ENCODE measurements at places on chromosomes 11 and 22.
A peak's percentile ranks its signal among the peaks of the same experiment; 100 is the strongest.

- DNase-seq = no peak
These were observed 11.5 kb upstream of the CASP4 start for GRCh38 chr11:104979839-104980238.

GRCh38 chr11:95081412-95081811 is 8.2 kb upstream of the ENDOD1 start:
- no peak for DNase-seq

DNA sequence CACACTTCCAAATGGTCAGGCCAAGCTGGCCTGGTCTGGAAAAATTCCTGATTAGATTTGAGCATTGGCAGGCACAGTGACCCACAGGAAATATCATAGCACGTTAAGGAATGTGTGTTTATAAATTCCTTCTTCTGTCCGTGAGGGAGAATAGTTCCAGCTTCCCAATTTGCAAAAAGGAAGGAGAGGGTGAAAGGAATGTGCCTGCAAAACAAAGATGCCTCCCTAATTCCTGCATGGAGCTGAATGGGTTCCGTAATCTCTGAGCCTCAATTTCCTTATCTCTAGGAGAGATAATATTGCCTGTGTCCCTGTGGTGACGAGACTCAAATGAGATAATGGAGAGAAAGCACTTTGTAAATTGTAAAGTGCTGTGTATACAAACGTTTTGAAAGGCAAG is 105.1 kb downstream of the FEZ1 start:
- DNase-seq = no peak

- no peak for DNase-seq
These were observed 8.7 kb downstream of the SLC22A12 start for GRCh38 chr11:64599698-64600211.

GRCh38 chr22:30013201-30013600 is 67.1 kb upstream of the HORMAD2 start:
- DNase-seq = no peak

DNA sequence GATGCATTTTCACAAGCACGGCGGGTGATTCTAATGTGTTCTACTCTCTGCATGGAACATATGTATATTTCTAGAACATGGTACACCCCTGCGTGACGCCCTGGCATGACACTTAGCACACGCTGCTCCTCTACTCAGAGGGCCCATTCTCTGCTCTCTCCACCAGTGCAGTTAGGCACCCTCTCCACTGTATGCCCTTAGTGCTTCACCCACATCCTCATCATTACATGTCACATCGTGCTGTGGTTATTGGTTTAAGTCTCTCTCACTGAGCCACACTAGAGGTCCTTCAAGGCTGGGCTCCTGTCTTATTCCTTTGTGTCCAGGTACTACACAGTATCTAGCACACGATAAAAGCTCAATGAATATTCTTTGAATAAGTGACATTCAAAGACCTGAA is 16.7 kb downstream of the TMPRSS13 start:
- DNase-seq = no peak

DNA sequence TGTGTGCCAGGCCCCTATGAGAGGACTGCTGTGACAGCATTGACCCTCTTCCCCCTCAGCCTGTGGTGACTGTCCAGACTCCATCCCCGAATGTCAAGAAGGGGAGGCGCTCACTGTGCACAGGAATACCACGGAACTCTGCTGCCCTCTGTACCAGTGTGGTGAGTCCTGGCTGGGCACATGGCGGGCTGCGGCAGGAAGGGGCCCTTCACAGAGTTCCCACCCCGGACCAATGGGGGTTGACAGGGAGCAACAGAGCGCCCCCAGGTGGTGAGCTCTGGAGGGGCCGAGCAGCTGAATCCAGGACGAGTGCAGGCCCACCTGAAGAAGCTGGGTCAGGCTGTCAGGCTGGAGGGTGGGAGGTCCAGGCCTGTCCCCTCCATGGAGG is 83.8 kb upstream of the MYOD1 start:
- DNase-seq = no peak

GRCh38 chr11:68345776-68346461 is 33.5 kb downstream of the LRP5 start:
- DNase-seq = no peak

- no peak for DNase-seq
These were observed 147.0 kb downstream of the APIP start for GRCh38 chr11:34769224-34769623.

- DNase-seq = no peak
These were observed 162.8 kb upstream of the TMEM45B start for GRCh38 chr11:129652835-129653234.

DNA sequence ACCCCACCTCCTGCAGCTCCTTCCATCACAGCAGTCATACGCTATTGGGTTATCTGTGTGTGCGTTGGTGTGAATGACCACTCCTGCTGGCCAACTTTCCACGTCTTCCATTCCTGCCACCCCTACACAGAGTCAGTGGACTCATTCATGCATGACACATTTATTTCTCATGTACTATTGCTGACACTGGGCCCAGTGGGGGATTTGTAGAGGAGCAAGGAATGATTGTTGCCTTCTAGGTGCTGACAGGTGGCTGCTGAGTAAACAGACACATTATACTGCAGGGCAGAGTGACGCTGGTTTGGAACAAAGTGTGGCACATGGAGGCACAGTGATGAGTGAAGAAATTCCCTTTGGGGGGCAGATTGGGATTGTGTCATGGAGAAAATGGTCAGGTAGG is 113.9 kb downstream of the CCDC81 start:
- DNase-seq = no peak

- DNase-seq = no peak
These were observed 13.0 kb upstream of the FCHSD2 start for GRCh38 chr11:73155102-73155501.

DNA sequence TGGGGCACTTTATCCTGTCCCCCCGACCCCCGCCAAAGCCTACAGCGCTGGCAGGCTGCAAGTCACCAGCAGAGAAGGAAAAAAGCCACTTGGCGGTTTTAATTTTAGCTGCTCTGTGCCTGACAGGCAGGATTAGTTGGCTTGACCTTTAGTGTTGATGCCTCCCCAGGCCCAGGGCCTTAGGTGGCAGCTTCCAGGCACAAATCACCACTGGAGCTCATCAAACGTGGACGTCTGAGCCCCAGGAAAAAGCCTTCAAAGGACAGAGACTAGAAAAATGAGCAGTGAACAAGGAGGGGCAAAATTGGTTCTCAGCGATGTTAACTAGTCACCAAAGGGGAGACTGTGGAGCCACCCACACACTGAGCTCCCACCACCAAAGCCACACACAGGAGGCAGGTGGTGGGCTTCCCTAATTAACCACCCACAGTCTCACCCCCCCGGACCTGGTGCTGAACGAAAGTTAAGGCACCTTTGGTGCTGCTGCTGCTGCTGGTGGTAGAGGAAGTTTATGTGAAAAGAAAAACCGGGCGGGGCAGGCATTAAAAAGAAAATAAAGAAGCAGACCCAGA is 4.4 kb upstream of the PYGM start:
- DNase-seq = no peak

DNA sequence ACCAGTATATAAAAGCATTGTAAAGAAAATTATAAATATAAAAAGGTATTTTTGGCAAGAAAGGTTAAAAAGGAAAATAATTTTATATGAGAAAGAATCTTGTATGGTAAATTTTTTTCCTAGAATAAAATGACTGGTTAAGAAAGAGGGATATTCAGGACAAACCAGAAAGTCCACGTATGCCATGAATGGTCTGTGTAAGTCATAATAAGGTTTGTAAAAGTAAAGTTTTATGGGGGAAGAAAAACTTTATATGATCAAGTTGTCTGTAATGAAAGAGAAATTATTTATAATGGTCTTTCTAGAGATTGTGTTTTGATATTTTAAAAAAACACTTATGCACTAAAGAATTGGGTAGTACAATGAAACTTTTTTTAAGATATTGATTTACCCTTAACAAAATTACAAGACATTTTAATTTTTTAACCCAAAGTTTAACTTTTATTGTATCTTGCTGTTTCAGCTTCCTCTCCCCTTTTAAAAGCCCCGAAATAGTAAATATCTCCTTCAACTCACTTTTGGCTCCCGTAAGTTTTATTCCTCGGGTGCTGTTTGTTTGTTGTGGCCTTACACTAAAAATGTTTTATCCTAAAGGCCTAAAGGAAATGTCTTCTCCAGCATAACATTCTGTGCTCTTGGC is 47.7 kb downstream of the AMOTL1 start:
- DNase-seq = no peak

DNA sequence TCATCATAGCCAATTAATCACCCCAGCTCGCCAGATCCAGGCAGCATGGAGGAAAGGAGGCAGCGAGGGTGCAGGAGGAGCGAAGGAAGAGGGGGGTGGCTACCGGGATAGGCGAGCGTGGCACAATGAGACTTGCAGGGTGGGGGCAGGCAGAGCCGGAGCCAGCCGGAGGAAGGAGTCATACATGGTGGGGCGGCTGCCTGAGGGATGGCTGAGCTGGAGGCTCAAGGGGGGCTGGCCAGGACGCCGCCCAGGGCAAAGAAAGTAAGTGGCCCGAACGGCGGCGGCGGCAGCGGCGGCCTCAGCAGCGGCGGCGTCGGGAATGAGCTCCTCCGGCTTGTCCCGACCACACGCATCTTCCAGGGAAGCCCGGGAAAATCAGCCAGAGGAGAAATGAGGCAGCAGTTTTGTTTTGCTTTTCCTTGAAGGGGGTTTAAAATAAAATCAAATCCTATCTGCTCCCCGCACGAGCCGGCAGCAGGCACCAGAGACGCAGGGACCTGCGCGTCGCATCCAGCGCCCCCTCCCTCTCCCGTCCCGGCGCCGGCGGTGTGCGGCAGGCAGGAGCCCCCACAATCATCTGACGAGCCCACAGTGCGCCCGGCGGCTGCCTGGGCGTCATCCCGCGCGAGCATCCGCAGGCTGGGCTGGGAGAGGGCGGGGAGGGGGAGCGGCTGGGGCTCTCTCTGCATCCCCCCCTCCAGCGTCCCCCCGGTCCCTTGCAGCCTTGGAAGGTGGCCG is 263.6 kb downstream of the CTTN start:
- DNase-seq = no peak

DNA sequence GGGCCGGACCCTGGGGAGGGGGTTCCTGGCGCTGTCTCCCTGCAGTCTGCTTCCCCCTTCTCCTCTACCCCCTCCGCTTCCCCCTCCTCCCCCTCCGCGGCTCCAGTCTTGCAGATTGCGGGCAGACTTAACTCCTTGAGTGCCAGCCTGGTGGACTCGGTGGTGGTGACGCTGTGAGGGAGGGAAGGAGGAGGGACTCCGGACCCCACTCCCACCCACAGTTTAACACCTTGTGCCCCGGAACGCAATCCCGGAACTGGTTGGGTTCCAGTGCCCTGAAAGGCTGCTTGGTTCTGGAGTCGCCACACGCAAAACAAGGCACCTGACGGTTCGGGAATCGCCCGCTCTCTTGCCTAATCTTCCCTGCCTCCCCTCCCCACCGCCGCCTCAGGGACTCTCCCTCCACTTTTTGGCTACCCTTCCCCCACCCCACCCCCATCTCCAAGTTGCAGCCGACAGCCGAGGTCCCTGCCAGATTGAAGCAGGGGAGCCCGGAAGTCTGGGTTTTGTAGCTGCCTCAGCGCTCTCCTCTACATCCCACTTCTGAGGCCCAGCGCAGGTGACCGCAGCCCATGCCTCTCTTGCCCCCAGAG is 3.9 kb upstream of the BCL9L start:
- DNase-seq = peak; percentile 60

GRCh38 chr22:28142361-28142961 is 223.4 kb upstream of the PITPNB start:
- no peak for DNase-seq

GRCh38 chr11:22163394-22163797 is 29.5 kb upstream of the ANO5 start:
- no peak for DNase-seq

DNA sequence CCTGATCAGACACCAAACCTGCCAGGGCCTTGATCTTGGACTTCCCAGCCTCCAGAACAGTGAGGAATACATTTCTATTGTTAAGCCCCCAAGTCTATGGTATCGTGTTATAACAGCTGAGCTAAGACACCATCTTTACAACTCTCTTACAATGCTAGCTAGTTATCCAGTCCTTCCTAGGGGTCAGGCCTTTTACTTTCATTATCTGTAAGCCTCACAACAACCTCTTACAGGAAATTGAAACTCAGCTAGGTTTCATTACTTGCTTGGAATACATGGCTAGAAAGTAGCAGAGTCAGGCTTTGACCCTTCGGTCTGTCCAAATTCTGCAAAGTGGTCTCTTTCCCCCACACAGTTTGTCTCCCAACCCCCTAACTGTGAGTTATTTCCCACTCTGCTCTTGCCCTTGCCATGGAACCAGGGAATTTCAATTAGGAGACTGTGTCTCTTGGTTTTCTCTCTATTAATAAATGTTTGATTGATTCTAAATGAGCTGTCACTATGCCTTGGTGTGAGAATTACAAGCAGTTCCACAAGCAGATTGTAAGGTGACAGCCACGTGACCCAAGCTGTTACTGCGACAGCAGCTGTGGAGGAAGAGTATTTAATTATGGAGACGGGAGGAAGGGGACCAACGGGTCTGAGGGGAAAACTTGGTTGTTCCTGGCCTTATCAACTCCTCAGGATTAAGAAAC is 38.4 kb upstream of the CLMP start:
- no peak for DNase-seq

DNA sequence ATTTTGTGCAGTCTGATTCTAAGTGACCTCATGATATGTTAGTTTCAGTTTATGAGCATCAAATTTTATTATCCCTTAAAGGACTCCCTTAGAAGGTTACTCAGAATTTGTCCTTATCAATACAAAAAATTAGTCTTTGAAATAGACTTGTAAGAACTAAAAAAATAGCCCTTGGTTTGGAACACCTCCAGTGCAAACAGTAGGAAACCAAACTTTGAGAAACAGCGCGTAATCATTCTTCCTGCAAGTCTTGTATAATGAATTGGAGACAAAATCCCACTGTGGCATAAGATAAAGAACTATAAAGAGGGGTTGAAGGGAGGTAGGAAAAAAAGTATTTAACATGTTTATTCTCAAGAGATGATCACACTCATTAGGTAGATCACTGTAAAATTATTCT is 10.8 kb upstream of the MSANTD4 start:
- no peak for DNase-seq

DNA sequence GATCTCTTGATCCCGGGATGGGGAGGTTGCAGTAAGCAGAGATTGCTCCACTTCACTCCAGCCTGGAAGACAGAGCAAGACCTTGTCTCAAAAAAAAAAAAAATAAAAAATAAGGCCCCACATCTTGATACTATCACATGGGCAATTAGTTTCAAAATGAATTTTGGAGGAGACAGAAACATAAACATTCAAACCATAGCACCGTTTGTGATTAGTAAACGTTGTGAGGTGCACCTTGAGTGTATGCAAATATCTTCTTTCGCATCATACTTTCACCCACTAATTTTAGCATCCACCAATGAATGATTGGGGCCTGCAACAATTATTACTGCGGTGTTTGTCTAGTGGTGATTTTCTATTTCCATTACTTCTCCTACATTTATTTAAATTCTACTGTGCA is 11.0 kb upstream of the SPDYC start:
- no peak for DNase-seq

DNA sequence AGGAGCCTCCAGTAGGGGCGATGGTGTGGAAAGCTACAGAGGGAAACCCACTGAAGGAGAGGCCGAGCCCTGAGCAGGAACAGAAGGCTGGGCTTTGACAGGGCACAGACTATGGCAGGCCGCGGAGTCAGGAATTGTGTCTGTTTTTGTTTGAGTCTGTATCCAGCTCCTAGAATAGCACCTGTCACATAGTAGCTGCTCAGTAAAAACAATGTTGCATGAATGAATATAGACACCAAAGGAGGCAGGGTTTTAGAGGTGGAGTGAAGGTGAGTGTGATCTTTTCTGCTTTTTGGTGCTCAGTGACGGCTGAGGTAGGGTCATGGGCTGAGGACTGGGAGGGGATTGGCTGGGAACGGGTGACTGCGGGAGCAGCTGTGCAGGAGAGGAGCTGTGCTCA is 18.5 kb upstream of the APOBEC3A start:
- DNase-seq = no peak

Data from activated CD4-positive, alpha-beta T cell treated with anti-CD3 and anti-CD28 coated beads for 24 hours (primary cell).